ENCODE measurements at places on chromosomes 6 and 20.

DNA sequence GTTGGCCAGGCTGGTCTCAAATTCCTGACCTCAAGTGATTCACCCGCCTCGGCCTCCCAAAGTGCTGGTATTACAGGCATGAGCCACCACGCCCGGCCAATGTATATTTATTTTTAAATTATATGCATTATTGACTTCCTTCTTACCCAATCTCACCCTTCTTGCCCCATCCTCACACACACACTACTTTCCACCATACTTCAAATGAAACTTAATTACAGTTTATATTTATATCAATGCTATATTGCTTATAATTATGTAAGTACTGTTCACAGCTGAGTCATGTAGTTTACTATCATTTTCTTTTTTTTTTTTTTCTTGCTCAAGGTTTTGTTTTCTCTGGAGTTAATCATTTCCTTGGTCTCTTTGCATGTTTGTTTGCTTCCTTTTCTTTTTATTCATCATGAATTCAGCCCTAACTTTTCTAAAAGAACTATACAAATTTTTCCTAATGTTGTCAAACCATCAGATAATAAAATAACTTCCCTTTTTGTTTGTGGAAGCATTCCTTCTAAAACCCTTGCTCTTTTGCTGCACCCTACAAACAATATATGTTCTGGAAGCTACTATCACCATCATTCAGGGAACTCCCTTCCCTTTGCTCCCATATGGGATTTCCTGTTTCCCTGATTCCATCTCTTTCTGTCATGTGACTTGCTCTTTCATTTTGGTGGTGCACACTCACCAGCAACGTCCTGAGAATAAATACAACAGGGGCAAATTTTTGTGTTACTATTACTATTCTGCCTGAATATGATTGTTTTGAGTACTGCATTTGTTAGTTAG, 201.7 kb upstream of the SASH1 start:
- DNase-seq = no peak

- no peak for DNase-seq
These were observed 26.7 kb downstream of the TRERF1 start for GRCh38 chr6:42424906-42425474.

DNA sequence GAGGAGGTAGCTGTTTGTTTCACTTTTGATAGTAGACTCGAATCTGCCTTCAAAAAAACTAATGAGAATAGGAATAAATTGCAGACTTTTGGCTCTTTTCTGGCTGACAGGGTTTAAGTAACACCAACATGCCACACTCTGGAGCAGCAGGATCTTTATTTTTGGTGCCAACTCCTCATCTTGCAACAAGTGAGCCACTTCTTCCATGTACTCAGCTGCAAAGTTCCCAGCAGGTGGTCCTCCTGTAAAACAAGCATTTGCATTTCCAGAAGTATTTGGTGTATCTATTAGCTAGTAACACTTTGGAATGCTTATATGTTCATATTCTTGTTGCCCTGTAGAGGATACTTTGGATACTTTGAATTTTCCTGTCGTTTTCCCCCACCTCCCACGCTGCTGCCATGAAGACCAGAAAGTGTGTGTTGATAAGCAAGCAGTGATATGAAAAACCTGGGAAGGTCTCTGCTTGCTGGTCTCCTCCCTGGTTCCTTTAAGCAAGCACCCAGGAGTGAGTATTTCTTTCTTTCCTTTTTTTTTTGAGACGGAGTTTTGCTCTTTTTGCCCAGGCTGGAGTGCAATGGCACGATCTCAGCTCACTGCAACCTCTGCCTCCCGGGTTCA, 1.0 kb downstream of the ARMH2 start:
- no peak for DNase-seq

DNA sequence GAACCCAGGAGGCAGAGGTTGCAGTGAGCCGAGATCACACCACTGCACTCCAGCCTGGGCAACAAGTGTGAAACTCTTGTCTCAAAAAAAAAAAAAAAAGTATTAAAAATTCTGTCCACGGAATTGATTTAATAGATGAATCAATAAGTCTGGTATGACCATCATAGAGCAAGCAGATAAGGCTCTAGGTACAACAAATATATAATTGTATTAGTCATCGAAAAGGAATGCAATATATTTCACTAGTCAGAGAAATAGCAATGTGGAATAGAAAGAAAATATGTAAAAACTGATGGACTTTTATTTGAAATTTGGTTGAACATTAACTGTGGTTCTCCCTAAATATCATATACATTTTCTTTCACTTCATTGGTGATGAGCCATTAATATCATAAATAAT, 476.8 kb upstream of the AGPAT4 start:
- no peak for DNase-seq

GRCh38 chr6:1605004-1605892, 4.5 kb upstream of the FOXC1 start:
- DNase-seq = no peak

DNA sequence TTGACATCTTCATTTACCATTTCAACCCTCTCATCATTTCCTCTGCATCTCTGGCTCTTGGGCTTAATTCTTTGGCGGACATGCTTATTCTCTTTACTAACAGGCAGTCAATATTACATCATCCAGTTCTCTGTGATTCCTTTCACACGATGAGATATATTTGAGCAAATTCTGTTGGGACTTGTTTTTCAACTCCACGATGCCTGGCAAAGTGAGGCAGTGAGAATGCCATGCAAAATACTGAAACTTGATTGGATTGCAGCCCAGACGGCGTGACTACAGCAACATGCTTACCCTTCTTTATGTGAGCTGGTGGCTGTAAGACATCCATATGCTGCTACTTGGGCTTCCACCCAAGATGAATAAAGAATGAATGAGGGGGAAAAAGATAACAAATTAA, 101.7 kb upstream of the SPACA1 start:
- DNase-seq = no peak

DNA sequence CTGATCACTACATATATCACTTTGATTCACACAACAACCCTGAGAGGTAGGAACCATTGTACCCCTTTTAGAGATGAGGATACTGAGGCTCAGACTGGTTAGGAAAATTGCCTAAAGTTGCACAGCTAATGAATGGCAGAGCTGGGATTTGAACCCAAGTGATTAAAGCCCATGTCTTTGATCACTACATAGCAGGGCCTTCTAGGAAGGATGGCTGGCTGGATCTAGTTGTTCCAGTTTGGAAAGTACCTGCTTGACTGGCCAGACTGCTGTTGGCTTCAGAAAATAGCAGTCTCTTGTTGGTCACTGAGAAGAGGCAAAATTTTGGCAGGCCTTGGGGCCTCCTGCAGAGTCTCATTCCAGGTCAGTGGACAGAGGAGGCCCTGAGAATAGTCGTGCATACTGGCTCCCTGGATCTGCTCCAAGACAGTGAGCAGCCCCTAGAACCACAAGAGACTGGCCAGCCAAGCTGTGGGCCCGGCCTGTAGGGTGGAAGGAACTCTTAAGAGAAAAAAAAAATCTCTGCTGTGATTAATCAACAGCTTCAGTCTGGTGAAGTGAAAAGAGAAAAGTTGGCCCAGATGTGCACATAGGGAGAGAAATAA, 17.5 kb downstream of the PPARD start:
- no peak for DNase-seq

- no peak for DNase-seq
These were observed 92.9 kb downstream of the TASP1 start for GRCh38 chr20:13545790-13546189.

DNA sequence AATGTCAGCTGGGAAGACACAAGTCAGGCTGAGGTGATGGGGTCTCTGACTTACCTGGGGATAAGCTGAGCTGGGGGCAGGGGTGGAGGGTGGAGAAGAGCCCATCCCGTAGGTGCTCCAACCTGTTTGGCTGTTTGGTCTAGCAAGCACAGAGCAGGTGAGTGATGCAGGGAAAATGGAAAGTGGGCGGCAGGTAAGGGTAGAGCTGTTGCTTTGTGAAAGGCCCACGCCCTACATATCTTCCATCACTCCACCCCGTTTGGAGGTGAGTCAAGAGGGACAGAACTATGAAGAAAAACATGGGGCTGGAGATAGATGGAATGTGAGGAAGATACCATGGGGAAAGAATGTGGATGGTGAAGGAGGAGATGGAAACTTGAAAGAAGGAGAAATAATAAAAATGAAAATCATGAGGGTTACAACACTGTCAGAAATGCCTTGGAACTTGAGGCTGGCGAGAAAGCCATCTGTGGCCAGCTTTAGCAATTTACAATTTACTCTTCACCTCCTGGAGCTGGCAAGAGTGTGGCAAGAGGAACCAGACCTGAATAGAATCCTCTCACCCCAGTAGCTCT, 1.3 kb downstream of the LY6G6C start:
- DNase-seq = no peak

DNA sequence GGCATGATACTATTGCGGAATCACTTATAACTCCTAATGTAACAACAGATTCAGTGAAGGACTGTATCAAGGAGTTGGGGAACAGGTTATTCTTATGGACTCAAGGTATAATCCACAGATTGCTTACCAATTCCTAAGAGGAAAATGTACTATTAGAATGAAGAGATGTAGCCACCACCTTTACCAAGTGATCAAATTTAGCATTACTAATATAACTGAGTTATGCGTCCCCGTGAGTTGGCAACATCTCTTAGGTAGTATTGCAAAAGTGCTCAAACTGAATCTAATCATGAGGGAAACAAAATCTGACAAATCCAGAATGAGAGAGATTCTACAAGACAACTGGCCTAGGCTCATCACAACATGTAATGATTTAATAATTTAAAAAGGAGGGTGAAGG, 777 bp upstream of the SNRNP48 start:
- DNase-seq = no peak
